ENCODE measurements at places on chromosomes 1 and 21.
A peak's percentile ranks its signal among the peaks of the same experiment; 100 is the strongest.

DNA sequence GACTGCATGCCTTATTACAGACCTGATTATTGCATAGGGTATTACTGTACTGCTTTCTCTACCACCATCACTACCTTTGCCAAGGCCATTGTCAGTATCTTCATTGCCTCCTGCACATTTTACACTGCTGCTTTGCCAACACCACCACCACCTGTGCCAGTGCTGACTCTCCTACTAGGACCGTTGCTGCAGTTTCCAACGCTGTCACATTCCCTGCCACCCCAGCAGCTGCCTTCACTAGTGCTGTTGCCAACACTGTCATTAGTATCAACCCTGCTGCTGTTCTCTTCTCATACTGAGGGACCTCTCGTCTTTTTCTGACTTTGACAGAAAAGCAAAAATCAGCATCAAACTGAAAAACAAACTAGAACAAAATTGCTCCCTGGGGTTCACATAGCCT lies 394.9 kb upstream of the B3GALT2 start:
- DNase-seq = no peak

- no peak for DNase-seq
Measured at GRCh38 chr1:107682467-107682866, 282.5 kb downstream of the VAV3 start.

- DNase-seq = no peak
Measured at GRCh38 chr1:20618550-20618949, 14.7 kb upstream of the PINK1 start.

DNA sequence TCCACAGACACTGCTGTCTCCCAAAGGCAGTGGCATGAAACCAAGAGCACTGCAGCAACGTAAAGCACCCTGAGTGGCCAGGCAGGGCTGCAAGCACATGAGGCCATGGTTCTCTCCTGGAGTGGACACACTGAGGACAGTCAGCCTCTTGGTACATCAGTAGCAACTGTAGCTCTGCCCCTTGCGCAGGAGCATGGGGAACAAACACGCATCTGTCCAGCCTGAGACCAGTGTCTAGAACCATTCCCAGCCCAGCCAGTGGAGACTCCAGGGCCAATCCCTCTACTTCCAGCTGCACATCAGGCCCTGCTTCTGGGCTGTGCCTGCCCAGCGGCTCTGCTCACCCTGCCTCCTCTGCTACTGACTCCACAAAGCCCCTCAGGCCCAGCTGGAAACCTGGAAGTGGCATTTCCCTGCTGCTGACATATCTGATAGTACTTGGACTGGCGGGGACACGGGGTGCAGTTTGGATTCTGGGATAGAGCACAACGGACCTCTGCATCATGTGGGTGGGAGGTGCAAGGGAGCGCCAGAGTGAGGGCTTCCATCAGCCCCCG lies 49.0 kb downstream of the TOR1AIP2 start:
- DNase-seq = no peak

DNA sequence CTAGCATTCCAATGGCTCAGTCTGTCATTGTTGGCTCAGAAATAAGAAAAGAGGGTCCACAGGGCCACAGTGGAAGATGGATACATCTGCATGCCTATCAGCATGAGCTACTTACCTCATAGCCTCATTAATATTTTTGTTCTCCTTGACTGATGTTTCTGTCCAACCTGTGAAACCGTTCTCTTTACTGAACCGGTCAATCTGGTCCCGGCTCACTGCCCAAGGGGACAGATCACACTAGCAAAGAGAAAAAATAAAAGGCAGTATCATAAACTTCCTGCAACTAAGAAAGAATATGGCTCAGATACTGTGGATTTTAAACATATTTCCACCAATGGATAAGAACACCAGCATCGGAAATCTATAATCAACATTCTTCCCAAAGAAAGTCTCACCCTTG lies 4.7 kb downstream of the RAB29 start:
- DNase-seq = no peak

GRCh38 chr1:78565393-78565792 lies 54.9 kb upstream of the IFI44L start:
- DNase-seq = no peak

GRCh38 chr1:31380181-31380580 lies 7.3 kb upstream of the FABP3 start:
- DNase-seq = no peak

DNA sequence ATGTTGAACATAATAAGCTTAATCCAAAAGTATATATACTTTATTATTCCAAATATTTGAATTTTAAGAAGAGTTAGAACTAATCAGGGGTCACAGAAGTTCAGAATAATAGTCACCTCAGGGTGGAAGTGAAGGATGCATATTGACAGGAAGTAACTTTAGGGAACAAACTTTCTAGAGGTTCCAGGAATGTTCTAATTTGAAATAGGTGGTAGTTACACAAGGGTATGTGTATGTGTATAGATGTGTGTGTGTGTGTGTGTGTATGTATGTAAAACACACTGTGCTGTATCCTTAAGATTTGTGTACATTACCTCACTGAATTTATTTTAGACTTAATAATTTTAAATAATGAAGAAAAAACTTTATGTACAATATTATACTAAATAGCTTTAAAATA lies 110.4 kb downstream of the ACBD6 start:
- no peak for DNase-seq

DNA sequence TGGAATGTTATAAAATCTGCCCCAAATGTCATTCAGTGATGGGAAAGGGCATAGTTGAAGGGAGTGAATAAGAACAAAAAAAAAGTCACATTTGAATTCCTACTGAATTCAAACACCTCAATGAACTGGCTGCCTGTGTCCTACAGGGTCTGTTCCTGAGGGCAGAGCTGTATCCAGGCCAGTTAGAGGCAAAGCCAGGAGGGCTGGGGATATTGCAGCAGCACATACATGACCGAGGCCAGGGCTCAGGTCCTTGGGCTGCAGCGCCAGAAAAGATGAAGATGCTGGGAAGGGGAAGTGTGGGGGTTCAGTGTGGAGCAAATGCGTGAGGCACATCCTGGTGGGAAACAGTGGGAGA lies 449.2 kb downstream of the SIPA1L2 start:
- no peak for DNase-seq

GRCh38 chr21:46216132-46216747 lies 12.3 kb downstream of the LSS start:
- no peak for DNase-seq

DNA sequence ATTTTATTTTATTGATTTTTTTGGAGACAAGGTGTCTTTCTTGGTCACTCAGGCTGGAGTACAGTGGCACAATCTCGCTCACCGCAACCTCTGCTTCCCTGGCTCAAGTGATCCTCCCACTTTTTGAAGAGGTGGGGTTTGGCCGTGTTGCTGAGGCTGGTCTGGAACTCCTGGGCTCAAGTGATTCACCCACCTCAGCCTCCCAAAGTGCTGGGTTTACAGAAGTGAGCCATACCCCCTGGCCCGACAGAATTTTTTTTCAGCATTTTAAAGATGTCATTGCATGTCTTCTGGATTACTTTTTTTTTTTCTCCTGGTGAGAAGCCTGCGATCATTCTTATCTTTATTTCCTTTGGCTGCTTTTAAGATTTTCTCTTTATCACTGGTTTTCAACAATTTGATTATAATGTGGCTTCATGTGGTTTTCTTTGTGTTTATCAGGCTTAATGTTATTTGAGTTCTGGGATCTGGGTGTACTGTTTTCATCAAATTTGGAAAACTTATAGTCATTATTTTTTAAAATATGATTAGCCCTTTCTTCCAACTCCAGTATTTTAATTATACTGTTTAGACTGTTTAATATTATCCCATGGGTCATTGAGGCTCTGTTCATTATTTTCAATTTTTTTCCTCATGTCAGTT lies 23.1 kb upstream of the PTBP2 start:
- no peak for DNase-seq

GRCh38 chr1:227219715-227220292 lies 98.5 kb downstream of the CDC42BPA start:
- DNase-seq = no peak

GRCh38 chr1:200668514-200669313 lies 993 bp downstream of the DDX59 start:
- DNase-seq = no peak

GRCh38 chr1:55070293-55071164 lies 31.2 kb downstream of the PCSK9 start:
- DNase-seq = no peak

GRCh38 chr1:192261476-192261875 lies 55.3 kb upstream of the RGS21 start:
- DNase-seq = no peak

DNA sequence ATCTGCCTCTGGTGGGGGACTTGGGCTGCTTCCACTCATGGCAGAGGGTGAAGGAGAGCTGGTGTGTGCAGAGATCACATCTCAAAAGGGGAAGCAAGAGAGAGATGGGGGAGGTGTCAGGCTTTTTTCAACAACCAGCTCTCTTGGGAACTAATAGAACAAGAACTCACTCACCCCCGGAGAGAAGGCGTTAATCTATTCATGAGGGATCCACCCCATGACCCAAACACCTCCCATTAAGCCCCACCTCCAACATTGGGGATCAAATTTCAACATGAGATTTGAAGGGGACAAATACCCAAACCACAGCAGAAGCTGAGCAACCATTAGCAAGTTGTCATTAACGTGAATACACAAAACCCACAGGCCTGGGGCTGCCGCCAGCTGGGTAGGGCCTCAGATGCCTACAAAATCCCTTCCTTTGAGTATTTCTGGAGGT lies 12.0 kb upstream of the VWA5B1 start:
- DNase-seq = peak; percentile 60

DNA sequence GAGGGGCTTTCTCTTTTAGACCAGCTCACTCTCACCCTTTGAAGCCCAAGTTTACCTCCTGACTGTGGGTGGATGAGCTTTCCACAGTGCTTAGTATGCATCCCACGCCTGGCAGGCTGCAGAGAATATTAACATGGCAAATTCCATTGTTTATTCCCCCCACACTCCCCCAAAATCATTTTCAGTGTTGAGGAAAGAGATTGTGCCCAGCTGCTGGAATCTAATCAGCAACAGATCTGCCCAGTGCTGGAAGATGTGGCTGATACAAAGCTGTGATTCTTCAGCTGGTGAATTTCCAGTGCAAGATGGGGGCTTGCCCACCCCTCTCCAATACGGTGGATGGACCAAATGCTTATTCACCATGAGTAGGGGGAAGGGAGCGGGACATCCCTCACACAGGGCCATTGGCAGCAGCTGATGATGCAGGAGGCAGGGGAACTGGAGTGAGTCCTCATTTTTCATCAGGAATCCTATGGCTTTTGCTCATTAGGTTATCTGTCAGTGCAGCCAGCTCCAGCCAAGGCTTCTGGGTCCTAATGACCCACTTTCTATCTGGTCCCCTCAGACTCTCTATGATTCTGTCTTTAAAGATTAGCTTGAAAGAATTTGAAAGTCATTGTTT lies 39.7 kb upstream of the KCNA3 start:
- no peak for DNase-seq

DNA sequence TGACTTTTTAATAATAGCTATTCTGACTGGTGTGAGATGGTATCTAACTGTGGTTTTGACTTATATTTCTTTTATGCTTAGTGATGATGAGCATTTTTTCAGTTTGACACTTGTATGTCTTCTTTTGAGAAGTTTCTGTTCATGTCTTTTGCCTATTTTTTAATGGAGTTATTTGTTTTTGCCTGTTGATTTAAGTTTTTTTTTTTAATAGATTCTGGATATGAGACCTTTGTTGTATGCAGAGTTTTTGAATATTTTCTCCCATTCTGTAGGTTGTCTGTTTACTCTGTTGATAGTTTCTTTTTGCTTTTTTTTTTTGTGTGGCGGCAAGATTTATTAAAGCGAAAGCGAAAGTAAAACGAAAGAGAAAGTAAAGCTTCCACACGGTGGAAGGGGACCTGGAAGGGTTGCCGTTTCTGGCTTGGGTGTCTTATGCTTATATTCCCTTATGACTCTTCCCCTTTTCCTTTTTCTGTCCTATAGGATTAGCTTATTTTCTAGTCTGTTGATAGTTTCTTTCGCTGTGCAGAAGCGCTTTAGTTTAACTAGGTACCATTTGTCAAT lies 67.6 kb downstream of the TBX19 start:
- no peak for DNase-seq

DNA sequence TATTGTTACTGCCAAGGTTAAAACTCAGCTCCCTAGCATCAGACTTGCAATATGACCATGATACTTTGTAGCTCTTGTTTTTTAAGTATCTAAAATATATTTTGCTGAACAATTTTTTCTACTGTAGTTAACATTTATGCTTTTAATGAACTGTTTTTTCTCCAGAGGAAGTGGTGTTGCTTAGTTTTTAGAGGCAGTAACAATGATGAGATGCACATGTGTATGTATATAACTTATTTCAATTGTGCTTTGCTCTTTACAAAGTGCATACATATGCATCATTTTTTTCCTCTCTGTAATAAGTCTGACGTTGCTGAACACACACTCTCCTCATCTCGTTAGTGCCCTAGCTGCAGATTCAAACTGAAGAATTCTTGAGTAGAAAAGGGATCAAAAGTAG lies 418.8 kb downstream of the ZP4 start:
- no peak for DNase-seq

DNA sequence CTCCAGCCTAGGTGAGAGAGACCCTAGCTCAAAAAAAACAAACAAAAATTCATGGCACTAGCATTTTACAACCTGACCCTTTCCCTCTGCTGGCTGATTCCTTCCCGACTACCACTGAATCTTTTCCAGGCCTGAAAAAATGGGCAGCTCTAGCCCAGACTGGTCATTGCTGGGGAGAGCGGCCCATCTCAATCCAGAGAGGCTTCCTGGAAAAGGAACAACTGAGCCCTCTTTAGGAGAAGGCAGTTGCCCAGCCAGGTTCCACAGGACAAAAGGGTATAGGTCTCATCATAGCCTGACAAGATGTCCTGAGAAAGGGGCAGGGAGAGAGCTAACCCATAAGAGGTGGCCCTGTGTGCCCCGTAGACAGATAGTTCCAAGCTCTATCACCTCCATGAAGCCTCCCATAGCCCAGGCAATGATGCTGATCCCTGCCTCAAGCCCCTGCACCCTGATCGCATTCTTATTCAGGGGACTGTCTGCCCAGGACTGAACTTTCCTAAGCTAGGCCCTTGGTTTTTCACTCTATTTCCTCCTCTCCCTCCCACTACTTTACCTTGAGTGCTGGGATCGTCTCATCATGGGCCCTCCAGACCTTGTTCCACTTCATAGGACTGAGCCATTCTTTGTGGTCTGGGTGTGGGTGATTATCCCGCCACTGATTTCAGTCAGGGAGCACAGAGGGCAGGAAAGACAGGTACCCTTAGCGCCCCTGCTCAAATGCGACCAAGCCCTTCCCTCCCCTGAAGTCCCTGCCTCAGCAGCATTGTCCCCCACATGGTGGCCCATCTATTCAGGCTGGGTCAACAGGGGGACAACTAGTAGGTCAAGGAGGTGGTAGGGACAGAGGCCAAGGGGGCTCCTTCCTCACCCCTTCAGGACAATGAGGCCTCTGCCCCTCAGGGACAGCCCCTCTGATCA lies 18.2 kb downstream of the RHBG start:
- DNase-seq = no peak

GRCh38 chr1:5481889-5482288 lies 510.3 kb downstream of the NPHP4 start:
- peak; percentile 24 for DNase-seq

- DNase-seq = no peak
Measured at GRCh38 chr1:176682830-176683535, 220.0 kb downstream of the PAPPA2 start.
